ENCODE measurements at places on chromosomes 3 and 15.

DNA sequence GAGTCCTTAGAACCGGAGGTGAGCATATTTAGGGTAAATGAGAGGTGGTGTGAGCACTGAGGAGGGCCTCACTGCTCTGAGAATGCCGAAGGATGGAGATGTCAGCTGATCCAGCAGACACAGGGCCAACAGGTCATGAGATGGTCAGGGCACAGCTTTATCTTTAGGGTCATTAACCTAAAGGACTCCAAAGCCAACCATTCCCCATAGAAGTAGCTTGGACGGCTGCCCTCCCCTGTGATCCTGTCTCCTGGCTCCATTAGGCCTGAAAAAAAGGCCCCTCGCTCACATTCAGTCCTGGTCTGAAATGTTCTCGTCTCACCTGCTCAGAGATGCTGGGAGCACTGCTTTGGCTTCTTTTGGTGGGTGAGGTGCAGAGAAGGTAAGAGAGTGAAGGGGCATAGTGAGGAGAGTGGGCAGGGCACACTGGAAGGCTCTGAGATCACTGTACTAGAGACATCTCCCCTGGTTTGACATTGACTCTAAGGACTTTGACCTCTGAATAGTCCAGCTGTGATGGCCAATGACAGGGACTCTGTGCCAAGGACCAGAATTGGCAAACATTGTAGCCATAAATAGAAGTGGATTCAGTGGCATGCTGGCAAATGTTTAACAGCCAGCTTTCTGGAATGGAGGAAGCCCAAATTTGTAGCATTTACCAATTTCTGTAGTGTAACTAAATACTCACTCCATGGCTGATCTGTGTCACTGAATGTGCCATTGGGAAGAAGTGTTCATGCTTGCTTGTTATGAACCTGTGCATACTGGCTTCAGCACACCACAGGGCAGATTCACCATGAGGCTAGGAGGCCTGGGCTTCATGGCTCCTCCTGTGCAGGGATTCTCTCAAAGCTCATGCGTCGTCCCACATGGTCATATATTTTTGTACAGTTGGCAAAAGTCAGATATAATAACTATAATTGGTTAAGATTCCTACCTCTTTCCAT lies 76.2 kb upstream of the MRPS22 start:
- no peak for DNase-seq

DNA sequence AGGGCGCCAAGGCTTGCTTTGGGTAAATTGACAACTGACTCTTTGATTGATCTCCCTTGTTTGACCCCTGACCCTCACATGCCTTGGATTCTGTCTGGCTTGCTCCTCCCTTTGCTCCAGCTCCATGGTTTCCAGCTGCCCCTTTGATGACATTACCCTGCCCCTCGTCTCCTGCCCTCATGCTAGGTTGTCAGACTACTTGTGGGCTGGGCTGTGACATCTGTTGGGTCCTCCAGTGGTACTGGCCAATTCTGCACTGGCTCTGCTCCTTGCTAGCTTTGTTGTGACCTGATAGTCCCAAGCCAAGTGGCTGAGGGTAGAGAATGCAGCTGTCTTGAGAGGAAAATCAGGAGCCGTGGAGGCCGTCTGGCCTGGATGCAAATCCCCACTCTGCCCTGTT lies 6.2 kb downstream of the THSD4 start:
- DNase-seq, result no peak

DNA sequence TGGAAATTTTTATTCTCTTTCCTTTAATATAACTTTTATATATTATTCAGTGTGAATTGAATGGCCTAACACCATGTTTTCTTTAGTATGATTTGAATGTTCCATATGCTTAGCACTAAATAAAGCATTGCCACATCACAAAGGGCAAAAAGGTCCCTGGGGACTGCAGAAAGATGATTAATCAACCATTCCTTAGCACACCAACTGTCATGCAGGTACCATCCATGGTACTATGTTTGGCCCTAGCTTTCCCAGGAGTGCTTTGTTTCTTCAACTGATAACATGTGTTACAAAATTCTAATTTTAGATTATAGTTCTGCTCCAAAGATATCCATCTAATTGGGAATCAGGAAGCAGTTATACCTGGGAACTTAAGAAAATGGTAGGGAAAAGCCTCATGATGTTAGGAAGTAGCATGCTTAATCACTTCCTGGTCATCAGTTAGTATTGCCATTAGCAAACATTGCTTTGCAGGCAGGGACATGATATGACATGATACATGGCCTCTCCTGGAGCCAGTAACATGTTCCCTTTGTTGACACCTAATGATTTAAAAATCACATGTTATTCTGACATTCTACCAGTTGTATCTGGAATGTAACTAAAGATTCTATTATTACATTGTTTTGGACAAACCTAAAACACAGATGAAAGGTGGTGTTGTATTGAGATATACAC lies 712.6 kb upstream of the GBE1 start:
- no peak for DNase-seq

DNA sequence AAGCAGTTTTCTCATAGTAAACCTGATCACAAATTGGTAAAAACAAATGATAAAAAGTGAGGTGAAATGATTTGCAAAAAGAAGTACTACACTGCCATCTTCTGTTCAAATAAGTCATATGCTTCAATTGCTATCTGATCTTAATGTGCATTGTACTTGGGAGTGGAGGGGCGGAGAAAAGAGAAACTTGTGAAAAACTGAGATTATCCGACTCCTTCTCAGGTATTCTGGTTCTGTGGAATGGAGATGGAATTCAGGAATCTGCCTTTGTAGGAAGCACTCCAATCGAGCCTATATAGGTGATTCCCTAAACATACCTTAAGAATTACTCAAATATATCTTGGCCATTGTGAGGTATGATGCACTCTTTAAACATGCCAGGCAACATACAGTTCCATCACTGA lies 180.6 kb downstream of the CHL1 start:
- no peak for DNase-seq

DNA sequence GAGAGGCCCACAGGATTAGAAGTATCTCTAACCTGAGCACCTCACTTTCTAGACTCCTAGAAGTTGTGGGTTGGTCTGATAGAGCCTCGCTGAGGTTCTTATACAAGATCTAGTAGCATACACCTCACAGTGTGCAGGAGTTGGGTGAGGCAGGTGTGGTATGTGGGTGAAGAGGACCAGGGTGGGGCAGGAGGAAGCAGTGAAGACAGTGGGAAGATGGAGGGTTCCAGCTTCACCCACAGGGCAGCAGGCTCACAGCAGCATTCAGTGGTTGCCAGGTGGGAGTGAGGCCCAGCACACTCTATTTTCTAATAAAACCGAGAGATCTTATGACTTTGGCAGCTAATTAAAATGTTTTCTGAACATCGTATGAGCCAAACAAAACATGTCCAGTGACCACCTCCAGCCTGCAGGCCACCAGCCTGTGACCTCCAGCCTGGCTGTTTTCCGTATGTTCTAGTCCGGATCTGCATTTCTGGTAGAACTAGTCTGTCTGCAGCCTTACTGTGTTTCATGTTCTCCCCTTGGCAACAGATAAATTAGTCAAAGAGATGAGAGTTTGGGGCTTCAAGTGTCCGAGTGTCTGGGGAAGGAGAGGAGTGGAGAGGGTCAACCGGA lies 170.4 kb upstream of the CTDSPL start:
- DNase-seq, result no peak

- no peak for DNase-seq
Observed at GRCh38 chr3:171121801-171122200, 95.3 kb upstream of the SLC2A2 start.

DNA sequence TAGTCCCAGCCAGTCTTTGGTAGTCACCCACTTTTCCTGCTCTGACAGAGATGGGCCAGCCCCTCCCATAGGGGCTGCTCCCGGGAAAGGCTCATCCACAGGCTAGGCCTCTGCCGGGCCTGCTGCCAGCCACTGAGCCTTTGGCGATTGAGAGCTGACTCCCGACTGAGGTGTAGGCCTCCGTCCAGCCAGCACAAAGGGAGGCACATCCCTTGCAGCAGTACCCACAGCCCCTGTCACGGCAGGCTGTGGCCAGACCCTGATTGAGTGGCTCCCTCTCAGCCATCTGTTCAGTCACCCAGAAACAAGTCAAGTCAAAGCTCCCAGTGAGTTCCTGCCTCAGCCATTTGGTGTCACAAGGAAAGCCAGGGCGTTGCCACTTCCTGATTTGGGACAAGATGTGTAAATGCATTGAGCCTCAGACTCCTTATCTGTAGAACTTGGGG lies 6.2 kb upstream of the PAK6 start:
- DNase-seq, result no peak

GRCh38 chr3:185402561-185402960 lies 39.6 kb downstream of the MAP3K13 start:
- DNase-seq, result no peak

GRCh38 chr15:40088929-40089755 lies 19.5 kb downstream of the BMF start:
- DNase-seq, result no peak

GRCh38 chr3:180804916-180805315 lies 107.6 kb upstream of the FXR1 start:
- no peak for DNase-seq

- no peak for DNase-seq
Observed at GRCh38 chr15:78149805-78150751, 916 bp downstream of the IDH3A start.

GRCh38 chr3:157508461-157508860 lies 5.2 kb upstream of the VEPH1 start:
- DNase-seq, result no peak

GRCh38 chr3:138443091-138443490 lies 8.7 kb downstream of the ESYT3 start:
- DNase-seq, result no peak

DNA sequence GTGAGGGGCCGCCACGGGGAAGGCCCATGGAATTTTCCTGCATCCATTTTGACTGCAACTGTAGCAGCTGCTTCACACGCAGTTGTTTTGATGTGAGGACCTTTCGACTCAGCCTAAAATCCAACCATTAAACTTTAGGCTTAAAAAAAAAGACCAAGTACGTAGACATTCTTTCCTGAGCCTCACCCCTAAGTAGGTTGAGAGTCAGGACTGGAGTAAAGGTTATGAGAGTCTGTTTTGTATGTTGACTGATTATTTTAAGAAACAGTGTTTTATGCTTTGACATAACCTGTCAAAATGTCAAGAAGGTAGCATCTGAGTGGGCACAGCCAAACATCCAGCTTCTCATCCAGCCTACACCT lies 45.7 kb upstream of the AMOTL2 start:
- no peak for DNase-seq

- DNase-seq, result no peak
Observed at GRCh38 chr3:158991146-158991705, 189.4 kb downstream of the MFSD1 start.

- DNase-seq, result no peak
Observed at GRCh38 chr3:12508291-12508700, 24.0 kb downstream of the TSEN2 start.

GRCh38 chr3:8886546-8886945 lies 76.7 kb downstream of the RAD18 start:
- DNase-seq, result no peak

- DNase-seq, result no peak
Observed at GRCh38 chr3:178201714-178202113, 334.5 kb upstream of the KCNMB2 start.

DNA sequence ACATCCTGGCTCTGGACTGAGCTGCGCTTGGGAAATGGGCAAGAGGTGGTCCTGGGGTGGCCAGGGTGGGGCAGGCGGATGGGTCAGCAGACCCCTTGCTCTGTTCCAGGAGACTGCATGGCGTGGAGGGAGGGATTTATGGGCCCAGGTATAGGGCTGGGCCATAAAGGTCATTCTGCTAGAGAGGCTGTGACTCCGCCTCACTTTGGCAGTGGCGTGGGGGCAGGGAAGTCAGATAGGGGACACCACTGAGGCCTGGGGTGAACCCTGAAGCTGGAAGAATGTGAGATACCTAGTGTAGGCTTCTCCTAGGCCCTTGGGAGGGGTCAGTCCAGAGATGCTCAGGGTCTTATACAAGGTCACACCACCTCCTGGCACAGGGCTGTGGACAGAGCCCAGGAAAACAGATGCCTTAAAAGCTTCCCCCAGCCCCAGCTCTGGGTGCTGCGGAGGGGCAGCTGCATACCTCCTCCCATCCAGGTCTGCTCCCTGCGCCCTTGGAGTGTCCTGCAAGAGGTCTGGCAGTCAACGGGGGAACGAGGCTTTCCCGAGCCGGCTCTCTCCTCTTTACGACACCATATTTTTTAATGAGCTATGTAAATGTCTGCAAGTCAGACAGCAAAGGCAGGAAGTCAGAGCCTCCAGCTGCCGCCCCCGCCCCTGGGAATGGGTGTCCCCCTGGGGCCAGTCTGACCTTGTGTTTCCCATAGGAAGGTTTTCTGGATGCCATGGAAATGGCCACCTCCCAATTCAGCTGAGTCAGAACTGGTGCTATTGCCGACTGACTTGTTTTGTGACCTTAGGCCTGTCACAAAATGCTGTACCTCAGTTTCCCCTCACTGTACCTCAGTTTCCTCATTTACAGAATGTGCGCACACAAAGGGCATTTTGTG lies 26.3 kb downstream of the LINGO1 start:
- DNase-seq, result no peak

DNA sequence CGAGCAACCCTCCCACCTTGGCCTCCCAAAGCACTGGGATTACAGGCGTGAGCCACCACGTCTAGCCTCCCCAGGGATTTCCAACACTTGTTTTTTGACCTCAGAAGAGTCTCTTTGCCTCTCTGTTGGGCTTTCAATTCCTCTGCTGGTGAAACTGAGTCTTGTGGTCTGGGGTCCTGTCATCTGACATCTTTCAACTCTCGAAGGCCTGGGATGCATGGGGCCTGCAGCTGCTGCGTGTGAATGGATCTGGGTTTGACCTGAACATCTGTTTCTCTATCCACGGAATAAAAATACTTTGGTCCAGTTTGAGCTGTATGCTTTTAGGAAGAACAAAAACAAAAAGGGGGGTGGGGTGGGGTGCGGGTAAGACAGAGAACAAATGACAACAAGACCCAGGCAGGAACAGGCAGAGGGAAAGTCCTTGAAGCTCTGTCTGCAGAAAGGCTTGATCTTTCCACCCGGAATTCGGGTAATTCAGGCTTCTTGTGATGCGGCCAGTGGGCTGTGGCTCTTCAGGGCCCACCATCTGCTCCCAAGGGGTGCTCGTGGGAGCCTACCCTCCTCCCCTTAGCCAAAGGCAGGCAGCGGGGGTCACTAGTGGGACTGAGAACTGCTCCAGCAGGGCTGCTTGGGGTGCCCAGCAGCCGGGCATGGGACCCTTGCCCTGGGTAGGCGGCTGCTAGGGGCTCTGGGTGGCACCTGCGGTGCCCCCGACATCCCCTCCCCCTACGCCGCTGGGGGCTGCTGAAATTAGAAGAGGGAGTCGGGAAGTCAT lies 71.5 kb downstream of the SLC12A8 start:
- DNase-seq, result no peak

DNA sequence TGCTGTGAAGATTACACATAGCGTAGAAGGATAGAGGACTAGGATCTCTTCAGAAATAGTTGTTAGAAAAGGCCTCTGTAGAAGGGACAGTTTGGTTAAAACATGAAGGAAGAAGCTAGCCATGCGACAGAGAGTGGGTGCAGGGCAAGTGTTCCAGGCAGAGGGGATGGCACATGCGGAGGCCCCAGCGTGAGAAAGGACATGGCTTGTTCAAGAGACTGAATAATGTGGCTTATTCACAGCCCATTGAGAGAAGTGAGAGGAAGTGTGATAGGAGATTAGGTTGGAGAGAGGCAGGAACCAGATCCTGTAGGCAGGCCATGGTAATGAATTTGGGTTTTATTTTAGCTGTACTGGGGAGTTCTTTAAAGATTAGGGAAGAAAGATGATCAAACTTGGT lies 56.4 kb downstream of the NEO1 start:
- no peak for DNase-seq

- DNase-seq, result no peak
Observed at GRCh38 chr3:4351164-4351855, 48.1 kb downstream of the SETMAR start.

Measured in stimulated activated CD8-positive, alpha-beta memory T cell treated with anti-CD3 and anti-CD28 coated beads, Interleukin-4, amount 100 ng/mL, for 24 hours (primary cell).